ENCODE measurements at places on chromosomes 11 and 22.

GRCh38 chr11:3786781-3787428, 10.4 kb downstream of the NUP98 start:
- DNase-seq, result no peak

GRCh38 chr11:132644520-132645239, 887.6 kb downstream of the OPCML start:
- no peak for DNase-seq

DNA sequence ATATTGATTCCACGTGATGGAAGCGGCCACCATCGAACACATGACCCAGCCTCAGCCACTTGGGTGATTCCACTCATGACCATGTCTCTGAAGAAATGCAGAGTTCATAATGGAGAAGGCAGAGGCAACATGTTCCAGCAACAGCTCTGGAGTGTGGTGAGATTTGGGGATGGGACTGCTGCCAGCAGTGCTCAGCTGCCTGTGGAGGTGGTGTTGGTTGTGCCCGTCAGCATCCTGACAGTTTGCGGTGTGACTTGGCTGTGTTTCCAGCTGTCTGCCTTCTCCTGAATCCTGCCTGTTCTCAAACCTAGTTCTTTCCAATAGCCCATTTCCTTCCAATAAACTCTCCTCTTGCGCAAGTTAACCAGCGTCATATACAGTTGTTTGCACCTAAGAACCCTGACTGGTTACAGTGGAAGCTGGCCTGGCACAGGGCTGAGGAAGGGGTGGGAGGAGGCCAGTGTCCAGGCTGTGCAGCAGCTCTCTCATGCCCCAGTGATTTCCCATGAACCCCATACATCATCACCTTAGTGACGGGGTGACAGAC, 22.0 kb upstream of the OR8B8 start:
- no peak for DNase-seq

- peak; percentile 22 for DNase-seq
These were observed 25.9 kb upstream of the HTATIP2 start for GRCh38 chr11:20337526-20338154.

DNA sequence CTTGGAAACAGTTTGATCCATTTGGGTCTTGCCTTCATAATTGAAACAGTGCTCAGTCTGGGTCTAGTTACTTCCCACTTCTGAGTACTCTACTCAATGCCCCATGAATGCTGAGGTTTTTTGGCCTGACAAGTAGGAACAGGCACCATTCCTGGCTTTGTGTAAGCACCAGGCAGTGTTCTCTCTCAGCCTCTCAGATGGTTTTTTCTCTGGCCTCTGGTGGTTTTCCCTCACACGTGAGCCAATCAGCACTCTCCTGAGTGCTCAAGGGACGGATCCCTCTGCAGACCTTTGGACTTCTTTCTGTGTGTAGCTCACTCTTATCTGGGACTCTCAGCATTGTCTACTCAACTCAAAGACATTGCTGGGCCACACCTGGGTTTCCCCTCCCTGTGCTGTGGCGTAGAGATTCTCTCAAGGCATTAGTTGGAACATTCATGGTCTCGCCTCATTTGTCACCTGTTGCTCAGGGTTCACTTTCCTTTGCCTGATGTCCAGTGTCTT, 21.3 kb downstream of the SIK2 start:
- no peak for DNase-seq

- no peak for DNase-seq
These were observed 2.6 kb upstream of the PDGFB start for GRCh38 chr22:39247361-39247760.

DNA sequence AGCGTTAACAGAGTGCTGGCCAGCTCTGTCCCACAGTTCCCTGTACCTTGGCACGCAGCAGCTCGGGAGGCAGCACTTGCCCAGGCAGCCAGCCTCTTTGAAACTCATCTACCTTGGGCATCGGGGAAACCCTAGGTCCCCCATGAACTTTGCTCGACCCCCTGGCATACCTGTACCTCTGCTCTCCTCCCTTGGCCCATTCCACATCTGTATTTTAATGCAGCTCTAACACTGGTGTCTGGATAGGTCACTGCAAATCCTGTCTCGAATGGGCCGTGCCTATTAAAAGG, 304.1 kb downstream of the TBC1D22A start:
- DNase-seq, result no peak

DNA sequence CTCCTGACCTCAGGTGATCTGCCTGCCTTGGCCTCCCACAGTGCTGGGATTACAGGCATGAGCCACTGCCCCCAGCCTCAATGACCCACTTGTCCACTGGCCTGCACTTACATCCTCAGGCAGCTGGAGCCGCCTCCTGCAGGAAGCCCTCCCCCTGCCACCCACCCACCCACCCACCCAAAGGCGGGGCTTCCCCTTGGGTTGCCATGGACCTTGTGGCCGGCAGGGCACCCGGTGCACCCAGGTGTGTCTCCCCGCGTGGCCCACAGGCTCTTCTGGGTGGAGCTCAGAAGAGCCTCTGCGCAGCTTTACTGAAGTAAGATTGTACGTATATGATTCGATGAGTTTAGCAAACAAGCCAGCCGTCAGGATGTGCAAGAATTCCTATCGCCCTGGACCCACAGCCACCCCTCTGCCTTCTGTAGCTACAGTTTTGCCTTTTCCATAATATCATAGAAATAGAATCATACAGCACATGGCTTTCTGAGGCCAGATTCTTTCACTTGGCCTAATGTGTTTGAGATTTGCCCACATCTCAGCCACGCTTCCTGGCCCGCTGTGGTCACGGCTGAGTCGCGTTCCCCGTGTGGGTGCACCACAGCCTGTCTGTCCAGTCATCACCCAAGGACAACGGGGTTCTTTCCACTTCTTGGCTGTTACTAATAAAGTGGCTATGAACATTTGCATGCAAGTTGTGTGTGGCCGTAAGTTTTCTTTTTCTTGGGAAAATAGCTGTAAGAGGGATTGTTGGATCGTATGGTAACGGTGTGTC, 5.3 kb upstream of the BRSK2 start:
- DNase-seq, result no peak

- DNase-seq, result no peak
These were observed 35.3 kb downstream of the ZNRF3 start for GRCh38 chr22:28918550-28919271.

DNA sequence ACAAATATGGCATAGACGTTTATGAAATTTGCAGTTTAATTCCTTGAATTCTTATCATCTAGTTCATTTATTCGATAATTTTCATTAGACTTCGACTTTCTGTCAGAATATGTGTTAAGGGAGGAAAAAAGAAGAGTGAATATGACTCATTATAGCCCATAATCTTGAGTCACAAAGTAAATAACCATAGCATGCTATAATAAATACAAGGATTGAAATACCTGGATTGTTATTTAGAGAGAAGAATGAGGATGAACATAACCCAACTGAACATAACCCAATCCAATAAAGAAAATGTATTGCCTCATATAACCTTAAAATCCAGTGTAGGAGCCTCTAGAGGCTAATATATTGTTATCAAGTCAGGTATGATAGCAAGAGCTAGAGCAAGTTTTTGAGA, 1858.3 kb upstream of the RAG2 start:
- no peak for DNase-seq

DNA sequence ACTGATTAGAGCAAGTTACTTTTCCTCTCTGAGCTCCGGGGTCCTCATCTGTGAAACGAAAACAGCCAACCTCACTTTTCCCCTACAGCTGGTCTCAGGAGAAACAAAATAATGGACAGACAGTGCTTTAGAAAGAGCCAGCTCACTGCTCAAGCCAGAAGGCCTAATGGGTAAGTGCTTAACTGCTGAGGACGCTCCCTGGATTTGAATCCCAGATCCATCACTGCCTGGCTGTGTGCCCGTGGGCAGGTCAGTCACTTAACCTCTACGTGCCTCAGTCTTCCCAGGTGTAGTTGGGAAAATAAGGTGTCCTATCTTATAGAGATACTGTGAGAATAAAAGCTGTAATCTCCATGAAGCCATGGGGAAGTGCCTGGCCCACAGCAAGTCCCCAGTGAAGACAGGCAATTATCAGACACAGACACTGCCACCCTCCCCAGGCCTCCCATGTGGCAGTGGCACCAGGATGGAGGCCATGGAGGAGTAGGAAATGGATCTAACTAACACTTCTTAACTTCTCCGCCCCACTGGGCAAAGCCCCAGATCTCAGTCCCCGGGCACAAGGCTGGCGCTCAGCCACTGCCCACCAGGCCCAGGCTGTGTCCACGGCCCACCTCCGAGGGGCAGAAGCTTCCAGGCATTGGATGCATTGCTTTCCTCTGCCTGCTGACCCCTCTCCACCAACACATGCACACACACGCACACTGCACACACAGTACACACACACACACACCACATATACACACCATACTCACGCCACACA, 9.2 kb downstream of the TP53I11 start:
- DNase-seq, result no peak

DNA sequence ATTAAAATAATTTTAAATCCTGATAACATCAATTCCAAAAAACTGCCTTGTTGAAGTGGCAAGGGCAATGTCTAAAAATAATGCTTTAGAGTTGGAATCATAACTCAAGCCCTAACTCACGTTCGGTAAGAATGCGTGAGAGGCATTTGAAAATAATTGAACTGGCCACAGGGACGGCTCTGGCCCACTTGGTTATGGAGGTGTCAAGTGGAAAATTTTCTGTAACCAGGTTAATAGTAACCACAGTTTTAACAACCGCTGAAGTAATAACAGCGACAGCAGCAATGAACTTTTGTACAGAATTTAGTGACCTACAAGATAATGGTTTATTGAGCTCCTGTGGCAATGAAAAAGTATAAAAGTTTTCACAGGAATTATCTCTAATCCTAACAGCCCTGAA, 79.4 kb downstream of the ETS1 start:
- DNase-seq, result no peak

- DNase-seq, result peak; percentile 1
These were observed 10.1 kb downstream of the SLC5A4 start for GRCh38 chr22:32245042-32245441.

DNA sequence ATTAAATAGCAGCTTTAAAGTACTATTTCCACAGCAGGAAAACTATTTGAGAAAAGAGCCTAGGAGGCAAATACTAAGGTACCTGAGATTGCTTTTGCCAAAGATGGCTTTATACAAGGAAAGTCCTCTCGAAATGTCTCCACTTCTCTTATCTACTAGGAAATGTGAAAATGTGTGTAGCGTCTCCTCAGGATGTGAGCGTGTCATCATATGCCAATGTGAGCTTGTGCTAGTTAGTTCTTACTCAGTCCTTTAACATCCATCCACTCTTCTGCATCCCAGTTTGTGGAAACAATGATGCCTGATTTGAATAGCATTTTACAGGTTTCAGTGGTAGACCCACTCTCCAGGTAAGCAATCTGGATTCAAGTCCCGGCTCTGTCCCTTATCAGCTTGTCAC, 421.0 kb downstream of the DYNC2H1 start:
- DNase-seq, result no peak

GRCh38 chr11:33689501-33689900, 11.1 kb downstream of the C11orf91 start:
- DNase-seq, result no peak

DNA sequence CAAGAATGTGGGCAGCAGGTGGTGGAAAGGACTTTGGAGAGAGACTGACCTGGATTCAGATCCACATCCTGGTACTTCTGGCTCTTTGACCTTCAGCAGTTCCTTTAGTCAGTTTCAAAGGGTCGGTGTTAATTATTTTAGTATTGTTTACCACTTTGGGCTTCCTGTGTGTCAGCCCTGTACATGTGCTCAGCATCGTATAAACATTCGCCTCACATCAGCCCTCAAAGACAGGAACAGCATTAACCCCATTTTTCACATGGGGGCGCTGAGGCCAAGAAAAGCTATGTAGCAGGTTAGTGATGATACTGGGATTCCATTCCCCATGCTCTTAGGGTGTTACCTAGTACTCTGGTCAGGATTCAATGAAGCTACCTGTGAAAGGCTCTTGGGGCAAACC, 72.1 kb upstream of the YWHAH start:
- DNase-seq, result peak; percentile 2

- DNase-seq, result no peak
These were observed 95.2 kb upstream of the C11orf87 start for GRCh38 chr11:109326781-109327180.

GRCh38 chr11:113410414-113411135, 23.0 kb downstream of the ANKK1 start:
- DNase-seq, result no peak

GRCh38 chr11:100709233-100709957, 22.3 kb downstream of the ARHGAP42 start:
- DNase-seq, result no peak

DNA sequence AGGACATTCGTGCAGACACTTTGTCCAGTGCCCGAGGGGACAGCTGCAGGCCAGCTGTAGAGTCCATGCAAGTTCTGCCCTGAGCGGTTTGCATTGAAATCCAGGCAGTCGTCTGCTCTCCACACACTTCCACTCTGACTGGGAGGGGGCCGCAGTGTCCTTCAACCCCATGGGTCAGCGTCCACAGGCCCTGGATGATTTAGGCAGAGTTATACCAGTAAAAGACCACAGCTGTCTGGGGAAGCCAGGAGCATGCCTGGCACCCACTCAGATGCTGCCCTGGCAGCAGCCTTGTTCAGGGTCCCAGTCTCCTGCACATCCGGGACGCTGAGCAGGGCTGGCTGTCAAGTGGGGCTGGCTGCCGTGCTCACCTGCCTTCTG, 26.5 kb downstream of the KRTAP5-5 start:
- DNase-seq, result no peak

- DNase-seq, result no peak
These were observed 43.7 kb downstream of the MAML2 start for GRCh38 chr11:96299155-96299888.

GRCh38 chr11:17063171-17064002, 14.1 kb downstream of the RPS13 start:
- DNase-seq, result peak; percentile 60

DNA sequence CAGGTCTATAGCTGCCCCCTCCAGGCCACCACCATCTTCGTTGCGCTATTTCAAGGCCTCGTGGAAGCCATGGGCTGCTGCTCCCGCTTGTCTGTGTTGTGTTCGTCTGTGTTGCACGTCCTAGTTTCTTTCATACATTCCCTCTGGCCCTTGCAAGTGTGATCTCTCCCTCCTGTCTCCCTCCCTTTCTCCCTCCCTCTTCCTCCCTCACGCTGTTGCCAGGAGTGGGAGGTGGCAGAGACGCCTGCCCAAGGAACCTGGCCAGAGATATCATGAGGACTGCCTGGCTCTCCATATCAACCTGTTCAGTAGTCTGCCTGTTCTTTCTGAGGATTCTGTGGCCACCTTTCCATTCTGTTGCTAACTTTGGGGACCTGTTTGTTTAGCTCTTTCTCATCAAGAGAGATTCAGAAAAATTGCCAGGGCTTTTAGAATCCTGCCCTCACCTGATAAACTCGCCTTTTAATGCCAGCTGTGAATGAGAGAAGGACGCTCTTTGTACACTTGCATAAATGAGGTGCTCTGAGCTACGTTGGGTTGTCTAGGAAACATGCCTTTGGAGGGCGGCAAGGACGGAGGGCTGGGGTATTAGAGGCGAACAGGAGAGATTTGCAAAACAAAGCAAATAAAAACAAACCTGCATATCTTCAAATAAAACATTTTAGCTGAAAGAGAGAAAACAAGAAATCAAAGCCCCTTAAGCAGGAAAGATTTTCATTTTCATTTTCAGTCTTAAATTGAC, 185.2 kb downstream of the TBC1D22A start:
- no peak for DNase-seq
